Activated CD8-positive, alpha-beta T cell treated with anti-CD3 and anti-CD28 coated beads, Interleukin-2, amount 10 ng/mL, durations not matched to agents 7 days and 5 days (primary cell): ENCODE measurements at places on chromosomes 7 and 10.

DNA sequence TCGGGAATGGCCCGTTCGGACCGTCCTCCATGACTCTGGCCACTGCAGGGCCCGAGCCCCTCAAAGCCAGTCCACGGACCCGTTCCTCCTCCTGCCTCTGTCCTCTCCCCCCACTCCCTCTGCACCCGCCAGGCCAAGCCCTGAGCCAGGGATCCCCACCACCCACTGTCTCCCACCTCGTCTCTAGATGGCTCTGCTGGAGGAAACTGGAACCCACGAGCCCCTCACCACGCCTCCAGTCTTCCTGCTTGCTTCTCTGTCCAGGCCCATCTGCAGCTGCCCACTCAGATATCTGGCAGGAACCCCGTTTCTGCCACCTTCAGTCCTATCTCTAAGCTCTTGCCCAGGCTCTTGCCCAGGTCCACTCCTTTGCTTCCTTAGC, 24.3 kb downstream of the GRID2IP start:
- DNase-seq = no peak

DNA sequence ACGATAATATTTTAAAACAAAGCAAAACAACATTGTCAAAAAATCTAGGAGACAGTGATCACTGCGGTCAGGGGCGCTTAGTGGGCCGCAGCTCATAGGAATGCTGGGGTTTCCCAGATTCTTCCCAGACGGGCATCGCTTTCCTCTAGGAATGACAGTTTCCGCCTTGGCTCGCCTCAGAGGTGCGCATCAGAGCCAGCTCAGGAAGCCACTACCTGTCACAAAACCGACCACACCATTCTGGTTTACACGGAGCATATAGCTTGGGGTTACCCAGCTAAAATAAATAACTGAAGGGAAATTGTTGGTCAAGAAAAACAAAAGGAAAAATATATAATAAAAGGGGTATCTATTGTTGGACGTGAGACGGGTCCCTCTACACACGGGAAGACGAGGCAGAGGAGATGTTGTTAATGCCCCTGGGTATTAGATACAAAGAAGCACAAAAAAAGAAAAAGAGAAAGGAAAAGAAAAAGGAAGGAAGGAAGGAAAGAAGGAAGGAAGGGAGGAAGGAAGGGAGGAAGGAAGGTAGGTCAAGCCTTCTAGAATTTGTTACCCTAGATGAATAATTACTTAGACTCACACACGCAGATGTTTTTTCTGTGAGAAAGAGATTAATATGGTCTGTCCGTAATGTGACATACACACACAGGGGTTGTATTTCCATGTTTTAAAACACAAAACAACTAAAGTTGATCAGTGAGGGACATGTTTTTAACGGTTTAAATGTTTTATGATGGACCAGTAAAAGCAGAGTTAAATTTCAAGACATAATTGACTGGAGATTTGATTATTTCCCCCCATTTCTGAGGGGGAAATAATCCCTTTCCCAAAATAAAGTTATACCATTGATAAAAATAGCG, 292.4 kb upstream of the NFE2L3 start:
- DNase-seq = no peak

GRCh38 chr10:89129911-89130310, 77.2 kb downstream of the CH25H start:
- no peak for DNase-seq

- no peak for DNase-seq
These were observed 134.3 kb downstream of the CUX1 start for GRCh38 chr7:101951757-101952156.

- peak; percentile 52 for DNase-seq
These were observed 514 bp downstream of the RNF216 start for GRCh38 chr7:5780801-5781496.

DNA sequence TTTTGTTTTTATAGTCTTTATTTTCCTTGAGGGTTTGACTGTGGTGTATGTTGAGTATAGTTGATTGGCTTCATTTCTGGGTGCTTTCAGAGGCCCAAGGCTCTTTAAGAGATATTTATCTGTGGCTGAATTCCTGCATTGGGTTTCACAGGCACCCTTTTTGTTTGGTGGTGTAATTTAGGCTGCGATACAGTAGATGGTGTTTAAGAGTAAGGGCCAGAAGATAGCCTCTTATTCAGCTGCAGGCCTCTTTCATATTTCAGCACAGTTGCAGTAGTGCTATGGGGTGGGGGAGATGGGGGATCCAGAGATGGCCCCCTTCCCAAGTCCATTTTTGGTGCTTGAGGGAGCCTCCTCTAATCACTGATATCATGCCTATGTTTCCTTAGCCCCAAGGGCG, 69.7 kb downstream of the MGAM2 start:
- no peak for DNase-seq

GRCh38 chr10:110058212-110058611, 50.4 kb downstream of the ADD3 start:
- DNase-seq = no peak

DNA sequence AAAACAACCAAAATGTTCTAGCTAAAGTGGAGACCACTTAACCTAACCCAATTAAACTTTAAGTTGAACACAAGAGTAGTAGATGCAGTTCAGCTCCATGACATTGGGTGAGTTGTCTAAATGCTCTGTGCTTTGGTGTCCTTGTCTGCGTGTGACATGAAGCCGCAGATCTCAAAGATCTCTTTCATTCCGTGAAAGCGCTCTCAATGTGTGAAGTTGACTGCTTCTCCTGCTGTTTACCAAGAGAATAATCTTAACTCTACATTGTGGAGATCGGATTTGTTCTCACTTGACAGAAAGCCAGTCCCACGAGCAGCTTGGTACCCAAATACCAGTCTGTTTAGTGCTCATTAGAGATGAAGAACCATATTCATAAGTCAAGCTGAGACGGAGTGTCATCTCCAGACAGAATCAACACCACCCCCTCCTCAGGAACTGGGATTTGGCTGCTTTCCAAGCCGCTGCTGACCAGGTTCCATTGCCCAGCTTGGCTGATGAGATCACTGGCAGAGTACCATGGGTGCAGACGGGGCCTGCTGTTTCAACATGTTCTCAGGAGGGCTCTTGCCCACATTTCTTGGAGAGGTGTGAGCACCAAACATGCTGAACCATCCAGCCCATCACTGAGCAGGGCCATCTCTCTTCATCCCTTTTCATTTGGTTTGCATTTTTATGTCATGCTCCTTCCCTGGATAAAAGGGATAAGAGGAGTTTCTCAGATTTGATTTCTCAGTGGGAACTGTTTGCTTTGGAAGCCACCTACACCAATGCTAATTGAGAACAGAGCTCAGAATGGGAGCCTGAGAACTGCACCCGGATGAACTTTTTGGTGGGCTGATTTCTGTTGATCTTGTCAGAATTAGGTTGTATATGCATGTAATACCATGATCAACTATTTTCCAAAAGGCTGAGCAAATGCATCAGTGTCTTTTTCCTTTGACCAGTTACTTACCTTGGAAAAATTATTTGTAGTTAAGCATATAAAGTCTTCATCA, 95.8 kb upstream of the AGBL3 start:
- no peak for DNase-seq

DNA sequence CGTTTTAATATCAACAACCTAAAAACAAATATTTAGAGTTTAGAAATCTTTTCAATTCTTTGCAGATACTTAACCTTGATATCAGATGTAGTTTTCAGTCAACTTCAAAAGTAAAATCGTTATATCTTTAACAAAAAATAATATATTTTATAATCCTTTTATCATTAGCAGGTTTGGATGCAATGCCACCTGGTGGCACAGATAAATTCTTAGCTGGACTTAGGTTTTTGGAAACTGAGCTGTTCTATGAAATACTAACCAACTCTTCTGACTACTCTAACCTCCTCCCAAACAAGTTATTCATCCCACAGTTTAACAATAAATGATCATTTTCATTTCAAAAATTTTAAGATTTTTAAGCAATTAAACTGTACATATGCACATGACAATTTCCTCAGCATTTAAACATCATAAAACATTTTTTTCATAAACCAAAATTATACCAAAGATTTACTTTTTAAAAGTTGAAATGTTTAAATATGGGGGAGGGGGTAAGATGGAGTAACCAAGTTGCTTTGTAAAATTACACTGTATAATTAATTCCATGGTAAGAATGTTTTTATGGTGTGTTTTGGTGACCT, 56.9 kb downstream of the HIBADH start:
- DNase-seq = no peak

- DNase-seq = no peak
These were observed 9.5 kb downstream of the SLC13A1 start for GRCh38 chr7:123190109-123190831.

DNA sequence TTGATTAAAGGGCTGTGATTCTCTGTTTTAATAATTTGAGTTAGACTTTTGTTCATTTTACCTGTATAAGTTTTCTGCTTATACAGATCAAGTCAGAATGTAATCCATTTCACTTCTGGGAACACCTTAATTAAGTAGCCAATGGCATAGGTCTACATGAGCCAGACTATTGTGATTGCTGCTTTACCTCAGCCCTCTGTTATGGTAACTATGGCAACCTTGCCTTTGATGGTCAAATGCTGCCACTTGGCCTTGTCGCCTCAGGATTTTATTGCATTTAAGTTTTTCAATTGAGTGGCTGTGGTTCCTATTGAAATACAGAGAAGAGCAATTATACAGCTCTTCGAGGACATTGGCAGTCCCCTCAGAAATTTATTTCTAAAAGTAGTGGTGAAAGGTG, 64.3 kb upstream of the TMEM106B start:
- no peak for DNase-seq

GRCh38 chr7:139119486-139119849, 9.9 kb upstream of the ZC3HAV1 start:
- DNase-seq = no peak

GRCh38 chr10:119245272-119245671, 37.9 kb downstream of the GRK5 start:
- no peak for DNase-seq

GRCh38 chr10:123689880-123690279, 23.7 kb downstream of the GPR26 start:
- no peak for DNase-seq

- no peak for DNase-seq
These were observed 72.2 kb downstream of the CH25H start for GRCh38 chr10:89134963-89135362.

DNA sequence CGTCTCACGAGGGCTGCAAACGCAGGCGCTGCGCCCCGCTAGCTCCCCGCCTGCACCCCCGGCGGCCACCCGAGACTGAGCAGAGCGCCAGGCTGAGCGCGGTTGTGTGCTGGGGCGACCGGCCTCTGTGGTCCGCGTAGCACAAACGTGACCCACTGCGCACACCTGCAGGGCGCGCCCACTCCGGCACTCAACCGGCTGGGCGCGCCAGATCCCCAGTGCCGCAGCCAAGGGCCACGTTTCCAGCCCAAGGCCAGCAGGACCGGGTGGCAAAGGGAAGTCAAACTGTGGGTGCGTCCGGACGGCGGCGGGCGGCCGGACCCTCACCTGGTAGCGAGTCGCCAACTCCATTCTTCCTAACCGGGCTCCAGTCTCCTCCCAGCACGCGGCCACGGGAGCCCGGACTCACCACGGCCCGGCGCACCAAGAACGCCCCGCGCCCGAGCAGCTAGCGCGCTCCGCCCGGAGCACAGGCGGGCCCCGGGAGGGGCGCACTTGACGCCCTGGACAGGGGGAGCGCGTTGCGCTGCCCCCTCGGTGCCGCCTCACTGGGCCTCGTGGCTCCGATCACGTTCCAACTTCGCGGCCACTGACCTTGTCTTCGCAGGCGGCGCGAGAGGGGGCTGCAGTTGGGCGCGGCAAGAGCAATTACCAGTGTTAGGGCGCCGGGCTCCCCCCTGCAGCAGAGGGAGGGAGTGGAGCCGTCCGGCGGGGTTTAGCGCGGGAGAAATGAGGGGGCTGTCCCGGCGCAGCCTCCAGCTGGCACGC, at the start of gene CDCA7L:
CDCA7L (minus strand) TSS at position 446 of the 768 bp plus-strand sequence; CDS start at position 351, 95 bp downstream.
- peak; percentile 77 for DNase-seq

GRCh38 chr7:52838981-52839411, 196.4 kb upstream of the POM121L12 start:
- no peak for DNase-seq

DNA sequence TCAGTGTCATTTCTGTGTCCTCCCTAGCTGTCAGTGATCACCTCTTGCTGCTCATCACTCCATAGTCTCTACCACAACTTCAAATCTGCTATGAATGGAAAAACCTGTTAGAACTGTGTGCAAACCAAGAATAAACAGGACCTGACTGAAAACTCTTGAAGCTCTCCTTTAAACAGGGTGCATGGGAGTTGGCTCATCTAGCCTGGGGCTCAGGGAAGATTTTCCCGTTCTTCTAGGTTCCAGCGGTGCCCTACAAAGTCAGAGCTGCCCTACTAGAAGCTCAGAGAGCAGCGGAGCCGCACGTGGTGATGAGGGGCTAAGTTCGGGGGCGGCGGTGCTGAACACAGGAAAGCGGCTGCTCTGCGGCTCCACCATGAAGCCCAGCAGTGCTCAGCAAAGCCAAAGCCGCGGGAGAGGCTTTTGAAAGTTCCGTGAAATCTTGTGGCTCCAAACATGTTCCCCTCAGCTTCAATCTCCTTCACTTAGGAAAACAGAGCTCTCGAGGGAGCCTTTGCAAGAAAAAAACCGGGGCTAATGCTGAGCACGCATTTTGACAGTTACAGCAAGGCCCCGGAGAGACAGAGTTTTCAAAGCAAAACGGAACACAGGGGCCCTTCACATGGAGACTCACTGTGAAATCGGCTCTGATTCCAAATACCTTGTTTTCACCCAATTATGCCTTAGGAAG, 30.5 kb downstream of the RGS10 start:
- DNase-seq = peak; percentile 43

DNA sequence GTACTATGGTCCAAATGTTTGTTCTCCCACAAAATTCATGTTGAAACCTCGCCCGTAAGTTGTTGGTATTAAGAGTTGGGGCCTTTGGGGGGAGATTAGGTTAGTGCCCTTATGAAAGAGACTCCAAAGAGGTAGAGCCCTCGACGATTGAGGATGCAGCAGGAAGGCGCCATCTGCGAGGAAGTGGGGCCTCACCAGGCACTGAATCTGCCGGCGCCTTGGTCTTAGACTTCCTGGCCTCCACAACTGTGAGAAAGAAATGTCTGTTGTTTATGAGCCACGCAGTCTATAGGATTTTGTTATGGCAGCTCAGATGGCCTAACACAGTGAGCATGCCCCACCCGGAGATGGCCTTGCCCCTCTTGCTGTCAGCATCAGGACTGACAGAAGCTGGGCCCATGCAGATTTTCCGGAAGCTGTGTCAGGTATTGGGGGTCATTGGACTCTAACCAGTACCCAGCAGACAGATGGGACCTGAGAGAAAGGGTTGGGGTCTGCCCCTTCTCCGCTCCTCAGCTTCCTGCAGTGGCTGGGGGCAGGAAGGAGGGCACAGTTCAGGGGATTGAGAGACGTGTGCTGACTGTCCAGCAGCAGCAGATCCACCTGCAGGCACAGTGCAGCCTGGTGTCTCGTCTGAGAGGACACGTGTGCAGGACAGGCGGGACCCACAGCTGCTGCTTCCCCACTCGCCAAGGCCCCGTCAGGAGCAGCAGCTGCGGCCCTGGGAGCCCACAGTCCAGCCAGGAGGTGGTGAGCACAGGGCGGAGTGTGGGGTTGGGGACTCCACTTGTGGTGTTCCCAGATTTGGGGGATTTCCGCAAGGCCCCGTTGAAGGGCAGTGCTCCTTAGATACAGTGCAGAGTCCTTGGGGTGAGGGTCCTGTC, 47.8 kb downstream of the MGMT start:
- DNase-seq = no peak
